Muscle of back (tissue), 13 donors: ENCODE measurements at places on chromosomes 6 and 20. TPM values are rescaled to one million over a fixed set of nuclear protein-coding genes. Genes with fewer than 3 reads are reported as not detected.

- DNase-seq, result no peak
Observed at GRCh38 chr6:26012061-26012460, 49.5 kb downstream of the TRIM38 start.

Gene ARMH2
- not detected for polyA plus RNA-seq

- peak; percentile 57 for DNase-seq
Observed at GRCh38 chr6:126091466-126091865, 105.1 kb downstream of the TRMT11 start.

DNA sequence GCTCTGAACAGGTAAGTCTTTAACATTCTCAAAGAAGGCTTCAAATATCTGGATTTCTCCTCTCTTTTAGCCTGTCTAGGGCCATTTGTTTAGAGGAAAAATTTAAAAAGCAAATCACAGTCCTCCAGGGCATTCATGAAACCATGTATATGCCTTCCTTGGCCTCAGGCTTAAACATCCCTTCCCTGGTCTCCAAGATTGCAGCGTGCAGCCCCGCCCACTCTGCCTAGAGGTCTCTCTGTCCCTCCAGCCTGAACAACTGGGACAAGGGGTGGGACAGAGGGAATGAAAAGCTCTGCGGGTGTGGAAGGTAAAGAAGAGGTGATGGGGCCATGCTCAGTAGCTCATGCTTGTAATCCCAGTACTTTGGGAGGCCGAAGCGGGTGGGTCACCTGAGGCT lies 9.8 kb upstream of the CBFA2T2 start:
- DNase-seq, result no peak

Gene NRN1
- 36.6 TPM for polyA plus RNA-seq

- peak; percentile 53 for DNase-seq
Observed at GRCh38 chr20:46914789-46915379, 20.2 kb downstream of the EYA2 start.

Gene GMEB2
- 5.3 TPM for polyA plus RNA-seq

- DNase-seq, result no peak
Observed at GRCh38 chr6:133609415-133610226, 279.3 kb upstream of the TCF21 start.

Gene GRIK2
- polyA plus RNA-seq, result 2.4 TPM

Gene ZNFX1
- polyA plus RNA-seq, result 11.0 TPM

Gene ABHD16A
- 36.3 TPM for polyA plus RNA-seq

DNA sequence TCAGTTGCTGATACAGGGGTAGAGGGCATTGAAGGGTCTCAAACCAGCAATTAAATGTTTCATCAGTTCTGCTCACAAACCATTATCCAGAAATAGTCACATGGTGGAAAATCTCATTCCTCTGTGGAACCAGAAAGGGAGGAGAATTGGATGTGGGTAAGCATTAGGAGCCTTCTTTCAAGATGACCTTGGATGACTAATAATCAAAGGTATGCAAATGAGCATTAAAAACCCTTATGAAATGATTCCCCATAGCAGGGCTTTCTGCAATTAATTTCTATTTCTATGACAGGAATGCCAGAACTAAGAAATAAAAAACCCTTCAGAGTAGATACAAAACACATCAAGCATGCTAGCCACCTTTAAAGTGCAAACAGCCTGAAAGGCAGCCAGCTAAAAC lies 37.4 kb upstream of the HCRTR2 start:
- no peak for DNase-seq

DNA sequence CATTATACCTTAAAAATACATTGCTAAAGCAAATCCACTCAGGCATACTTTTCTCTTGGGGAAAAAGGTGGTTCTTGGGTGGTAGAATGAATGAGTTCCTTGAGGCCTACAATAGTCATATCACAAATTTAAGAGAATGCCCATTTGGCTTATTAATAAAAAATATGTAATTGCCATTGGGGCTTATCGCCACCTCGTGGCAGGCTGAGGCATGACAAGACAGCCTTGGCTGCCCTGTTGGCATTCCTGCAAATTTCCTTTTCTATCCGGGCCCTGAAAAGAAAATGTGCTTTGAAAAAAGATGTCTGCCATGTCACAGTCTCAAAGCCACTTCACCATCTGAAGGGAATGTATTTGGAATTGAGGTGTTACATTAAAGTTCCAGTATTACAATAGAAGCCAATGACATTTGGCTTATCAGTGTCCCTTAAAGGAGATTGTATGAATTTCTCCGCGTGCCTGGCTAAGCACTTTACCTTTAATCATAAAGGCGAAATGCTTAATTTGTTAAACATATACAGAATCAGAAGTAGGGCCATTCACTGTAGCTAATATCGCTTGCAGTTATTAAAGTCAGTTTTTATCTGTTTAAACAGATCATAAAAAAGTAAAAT lies 188.3 kb upstream of the ZFP64 start:
- DNase-seq, result peak; percentile 8

- no peak for DNase-seq
Observed at GRCh38 chr20:61437280-61438206, 185.5 kb downstream of the CDH4 start.

Gene BHLHE23
- not detected for polyA plus RNA-seq

Gene FUT9
- 0.03 TPM for polyA plus RNA-seq

DNA sequence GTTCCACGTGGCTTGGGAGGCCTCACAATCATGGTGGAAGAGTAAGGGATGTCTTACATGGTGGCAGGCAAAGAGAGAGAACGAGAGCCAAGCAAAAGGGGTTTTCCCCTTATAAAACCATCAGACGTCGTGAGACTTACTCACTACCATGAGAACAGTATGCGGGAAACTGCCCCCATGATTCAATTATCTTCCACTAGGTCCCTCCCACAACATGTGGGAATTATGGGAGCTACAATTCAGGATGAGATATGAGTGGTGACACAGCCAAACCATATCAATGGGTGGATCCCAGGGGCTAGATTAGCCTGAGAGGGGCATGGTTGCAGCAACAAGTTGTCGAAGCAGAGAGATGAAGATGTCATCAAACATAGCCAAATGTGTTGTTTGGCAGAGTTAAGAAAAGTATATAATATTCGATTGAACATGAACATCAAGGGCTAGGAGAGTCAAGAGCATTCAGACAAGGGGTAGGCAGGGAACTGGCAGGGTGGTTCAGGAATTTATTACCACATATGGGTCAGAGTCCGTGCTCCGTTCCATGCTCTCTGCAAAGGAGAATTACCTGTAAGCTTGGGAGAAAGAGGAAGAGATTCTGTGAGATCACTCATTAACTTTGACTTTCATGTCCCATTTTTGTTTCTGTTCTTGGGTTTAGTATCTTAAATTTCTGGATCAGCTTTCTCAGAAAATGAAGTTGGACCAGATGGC lies 98.8 kb downstream of the CCDC170 start:
- no peak for DNase-seq

GRCh38 chr20:17501701-17502100 lies 29.5 kb downstream of the BFSP1 start:
- no peak for DNase-seq

- DNase-seq, result no peak
Observed at GRCh38 chr6:150511313-150511712, 88.4 kb upstream of the PLEKHG1 start.

Gene ADGRF5
- polyA plus RNA-seq, result 24.5 TPM

GRCh38 chr6:144478483-144478882 lies 193.3 kb downstream of the UTRN start:
- no peak for DNase-seq

DNA sequence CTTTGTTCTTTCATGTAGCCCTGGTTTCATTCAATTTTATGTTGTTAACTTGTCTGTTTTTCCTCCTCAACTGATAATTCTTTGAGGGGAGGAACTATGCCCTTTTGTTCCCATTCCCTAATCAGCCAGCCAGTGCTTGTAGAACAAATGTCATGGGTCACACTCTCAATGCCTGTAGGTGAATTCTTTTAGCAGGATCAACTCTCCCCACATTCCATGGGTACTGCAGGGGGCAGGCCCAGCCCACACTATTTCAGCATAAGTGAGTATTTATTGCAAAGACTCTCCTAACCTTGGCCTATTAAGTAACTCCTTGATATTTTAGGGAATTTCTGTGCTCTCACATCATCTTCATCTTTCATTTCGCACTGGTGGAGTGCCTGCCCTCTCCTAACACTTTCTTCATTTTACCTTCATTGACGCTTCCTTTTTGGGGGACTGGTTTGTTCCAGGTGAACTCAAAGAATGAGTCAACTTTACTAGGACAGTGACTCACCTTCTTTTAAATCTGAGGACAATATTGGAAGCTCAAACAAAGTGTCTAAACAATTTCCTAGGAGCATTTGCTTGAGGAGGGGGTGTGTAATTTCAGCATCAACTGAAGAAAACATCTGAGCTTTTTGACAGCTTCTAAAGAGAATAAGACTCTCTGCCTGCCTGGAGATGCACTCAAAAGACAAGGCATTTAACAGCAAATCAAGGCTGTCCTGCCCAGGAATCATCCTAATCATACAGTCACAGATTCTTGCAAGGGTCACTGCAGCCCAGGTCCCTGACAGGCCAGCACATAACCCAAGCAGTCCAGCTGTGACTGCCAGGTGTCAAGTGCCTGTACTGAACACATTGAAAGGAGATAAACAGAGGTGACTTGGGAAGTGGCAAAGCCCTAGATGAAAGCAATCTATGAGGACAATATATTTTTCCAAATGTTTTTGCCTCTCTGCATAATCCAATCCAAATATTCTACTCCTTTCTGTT lies 263.9 kb upstream of the PRND start:
- DNase-seq, result no peak

- DNase-seq, result no peak
Observed at GRCh38 chr6:43742285-43742684, 27.7 kb upstream of the VEGFA start.

Gene HMGCLL1
- polyA plus RNA-seq, result 7.7 TPM

DNA sequence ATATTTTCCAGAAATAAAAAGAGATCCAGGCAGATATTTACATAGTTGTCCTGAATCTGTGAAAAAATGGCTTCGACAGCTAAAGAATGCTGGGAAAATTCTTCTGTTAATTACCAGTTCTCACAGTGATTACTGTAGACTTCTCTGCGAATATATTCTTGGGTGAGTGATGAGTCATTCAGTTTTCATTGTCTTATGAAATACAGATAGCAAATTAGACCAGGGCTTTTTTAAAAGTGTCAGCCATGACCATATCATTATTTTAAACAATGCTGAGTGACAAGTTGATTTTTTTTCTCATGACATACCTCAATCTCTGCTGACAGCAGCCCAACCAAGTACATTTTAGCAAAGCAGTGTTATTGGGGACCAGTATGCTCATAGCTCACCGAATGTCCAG lies 32.8 kb downstream of the TSPYL4 start:
- DNase-seq, result no peak

- no peak for DNase-seq
Observed at GRCh38 chr6:43993881-43994523, 133.2 kb downstream of the MRPL14 start.

Gene VGLL2
- polyA plus RNA-seq, result 58.4 TPM

DNA sequence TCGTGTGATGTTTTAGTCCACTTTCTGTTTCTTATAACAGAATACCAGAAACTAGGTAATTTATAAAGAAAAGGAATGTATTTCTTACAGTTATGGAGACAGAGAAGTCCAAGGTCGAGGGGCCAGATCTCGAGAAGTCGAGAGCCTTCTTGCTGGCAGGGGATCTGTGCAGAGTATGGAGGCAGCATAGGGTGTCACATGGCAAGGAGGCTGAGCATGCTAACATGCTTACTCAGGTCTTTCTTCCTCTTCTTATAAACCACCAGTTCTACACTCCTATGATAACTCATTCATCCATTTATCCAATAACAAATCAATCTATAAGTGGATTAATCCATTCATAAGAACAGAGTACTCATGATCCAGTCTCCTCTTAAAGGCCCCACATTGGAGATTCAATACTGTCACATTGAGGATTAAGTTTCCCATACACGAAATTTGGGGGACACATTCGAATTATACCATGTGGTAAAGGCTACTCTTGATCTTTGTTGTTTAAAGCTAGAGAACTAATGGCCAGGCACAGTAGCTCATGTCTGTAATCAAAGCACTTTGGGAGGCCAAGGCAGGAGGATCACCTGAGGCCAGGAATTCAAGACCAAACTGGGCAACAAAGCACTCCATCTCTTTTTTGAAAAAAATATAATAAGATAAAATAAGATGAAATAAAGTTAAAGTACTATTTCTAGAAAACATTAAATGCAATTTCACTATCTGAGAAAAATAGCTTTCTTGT lies 2.1 kb downstream of the GOPC start:
- DNase-seq, result no peak

DNA sequence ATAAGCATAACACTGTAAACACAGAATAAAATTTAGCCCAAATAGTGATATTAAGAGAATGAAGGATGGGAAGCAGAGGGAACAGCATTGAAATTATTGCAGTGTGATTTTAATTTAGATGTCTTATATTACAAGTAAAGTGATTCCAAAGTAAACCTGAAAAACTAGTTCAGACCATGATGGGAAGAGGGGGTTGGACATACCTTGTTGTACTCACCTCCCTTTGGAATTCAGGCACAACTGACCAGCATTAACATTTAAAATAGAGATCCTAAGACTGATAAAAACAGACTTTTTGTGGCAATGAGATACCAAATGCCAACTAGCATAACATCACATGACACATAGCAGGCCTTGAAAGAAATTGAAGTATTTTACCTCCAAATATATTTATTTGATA lies 262.6 kb upstream of the PRND start:
- no peak for DNase-seq

DNA sequence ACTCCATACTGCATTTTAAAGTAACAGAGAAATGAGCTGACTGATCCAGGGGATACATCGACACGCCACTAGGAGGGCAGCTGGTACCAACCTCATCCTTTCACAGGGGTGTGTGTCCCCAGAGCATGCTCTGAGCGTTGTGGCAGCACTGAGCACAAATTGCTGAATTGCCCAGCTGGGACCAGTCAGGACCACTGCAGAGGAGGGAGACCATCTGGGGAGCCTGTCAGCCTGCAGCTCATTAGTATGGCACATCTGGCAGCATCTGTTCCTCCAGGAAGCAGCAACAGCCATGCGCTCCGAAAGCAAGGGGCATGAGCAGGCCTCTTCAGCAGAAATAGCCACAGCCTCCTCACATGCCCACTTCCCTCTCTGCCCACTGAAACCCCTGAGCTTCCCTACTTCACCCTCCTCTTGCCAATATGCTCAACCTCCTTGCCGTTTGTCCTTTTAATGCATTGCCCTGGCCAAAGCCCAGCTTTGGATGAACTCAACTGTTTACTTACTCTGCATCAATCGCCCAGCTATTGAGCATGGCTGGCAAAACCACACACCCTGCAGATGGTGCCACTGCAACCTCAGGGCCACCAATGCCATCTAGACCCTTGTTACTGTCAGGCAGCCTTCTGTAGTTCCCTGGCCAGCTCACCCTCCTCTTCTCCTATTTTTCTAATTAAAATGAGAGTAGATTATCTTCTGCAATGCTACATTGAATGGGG lies 77.6 kb upstream of the NEDD9 start:
- peak; percentile 31 for DNase-seq

DNA sequence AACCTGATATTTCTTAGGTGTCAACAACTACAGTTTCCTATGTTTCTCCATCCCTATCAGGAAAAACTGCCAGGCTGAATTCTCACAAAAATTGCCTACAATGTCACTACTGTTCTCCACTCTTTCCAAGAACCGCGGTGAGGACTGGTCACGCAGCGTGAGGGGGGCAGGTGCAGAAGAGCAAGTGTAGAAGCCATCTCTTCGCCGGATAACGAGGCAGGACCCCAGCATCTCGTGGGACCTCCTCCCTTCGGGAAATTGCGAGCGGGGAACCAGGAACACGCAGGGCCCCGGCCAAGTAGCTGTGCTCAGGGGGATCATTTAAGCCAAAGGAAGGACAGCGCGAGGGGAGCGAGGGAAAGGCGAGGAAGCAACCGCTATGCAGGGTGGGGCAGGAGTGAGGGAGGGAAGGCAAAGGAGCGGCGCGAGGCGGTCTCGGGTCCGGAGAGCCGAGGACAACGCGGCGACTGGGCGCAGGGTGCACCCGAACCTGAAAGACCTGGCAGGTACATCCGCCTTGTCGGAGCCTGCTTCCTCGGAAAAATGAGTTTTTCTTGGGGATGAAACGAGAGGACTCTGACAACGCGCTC lies 559 bp downstream of the APMAP start:
- no peak for DNase-seq

Gene TREML4
- polyA plus RNA-seq, result not detected
